ENCODE measurements at places on chromosomes 7 and 10.

DNA sequence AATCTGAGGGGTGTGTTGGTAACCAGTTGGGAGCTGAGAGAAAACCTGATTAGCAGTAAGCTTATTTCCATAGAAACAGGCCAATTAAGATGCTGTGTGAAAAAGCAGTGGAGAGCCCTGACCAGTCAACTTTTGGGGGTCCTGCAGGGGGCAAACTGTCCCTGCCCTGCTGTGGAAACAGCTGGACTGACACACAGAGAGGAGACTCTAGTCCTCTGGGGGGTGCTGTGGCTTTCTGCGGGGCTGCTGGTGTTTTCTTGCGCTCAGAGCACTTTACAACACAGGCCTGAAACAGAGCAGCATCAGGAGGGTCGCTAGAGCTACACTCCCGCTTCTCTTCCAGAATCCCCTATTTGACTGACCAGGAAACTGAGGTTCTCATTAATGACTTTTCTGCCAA lies 546.9 kb upstream of the GALNT17 start:
- no peak for DNase-seq

- no peak for DNase-seq
Measured at GRCh38 chr10:68231817-68232251, at the start of gene ATOH7. TSS of gene ATOH7 (minus strand) at chr10:68232113. CDS start at chr10:68231677, 436 bp downstream.

GRCh38 chr7:88757371-88757770 lies 2.1 kb upstream of the ZNF804B start:
- no peak for DNase-seq

GRCh38 chr10:31318382-31318853 lies 598 bp upstream of the ZEB1 start:
- peak; percentile 90 for DNase-seq

- DNase-seq = no peak
Measured at GRCh38 chr10:62306663-62307062, 38.0 kb upstream of the RTKN2 start.

- DNase-seq = no peak
Measured at GRCh38 chr7:80923211-80923612, 4.4 kb upstream of the SEMA3C start.

DNA sequence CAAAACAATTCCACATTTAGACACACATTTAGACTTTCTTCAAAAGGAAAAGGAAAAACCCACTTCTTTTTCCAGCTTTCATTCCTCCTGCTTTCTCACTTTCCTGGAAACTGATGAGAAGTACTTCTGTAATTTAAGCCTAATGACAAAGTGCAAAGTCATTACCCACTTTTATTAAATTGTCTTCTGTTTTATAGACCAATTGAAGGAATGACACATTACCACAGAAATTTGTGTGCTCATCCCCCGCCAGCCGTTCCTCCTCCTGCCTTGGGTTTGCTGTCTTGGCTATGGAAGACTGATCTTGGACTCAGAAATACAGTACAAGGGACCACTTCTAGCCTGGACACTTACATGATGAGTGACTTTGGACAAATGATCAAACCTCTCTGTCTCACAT lies 717.8 kb downstream of the SORCS3 start:
- no peak for DNase-seq

- no peak for DNase-seq
Measured at GRCh38 chr7:46283852-46284251, 362.8 kb upstream of the IGFBP3 start.

DNA sequence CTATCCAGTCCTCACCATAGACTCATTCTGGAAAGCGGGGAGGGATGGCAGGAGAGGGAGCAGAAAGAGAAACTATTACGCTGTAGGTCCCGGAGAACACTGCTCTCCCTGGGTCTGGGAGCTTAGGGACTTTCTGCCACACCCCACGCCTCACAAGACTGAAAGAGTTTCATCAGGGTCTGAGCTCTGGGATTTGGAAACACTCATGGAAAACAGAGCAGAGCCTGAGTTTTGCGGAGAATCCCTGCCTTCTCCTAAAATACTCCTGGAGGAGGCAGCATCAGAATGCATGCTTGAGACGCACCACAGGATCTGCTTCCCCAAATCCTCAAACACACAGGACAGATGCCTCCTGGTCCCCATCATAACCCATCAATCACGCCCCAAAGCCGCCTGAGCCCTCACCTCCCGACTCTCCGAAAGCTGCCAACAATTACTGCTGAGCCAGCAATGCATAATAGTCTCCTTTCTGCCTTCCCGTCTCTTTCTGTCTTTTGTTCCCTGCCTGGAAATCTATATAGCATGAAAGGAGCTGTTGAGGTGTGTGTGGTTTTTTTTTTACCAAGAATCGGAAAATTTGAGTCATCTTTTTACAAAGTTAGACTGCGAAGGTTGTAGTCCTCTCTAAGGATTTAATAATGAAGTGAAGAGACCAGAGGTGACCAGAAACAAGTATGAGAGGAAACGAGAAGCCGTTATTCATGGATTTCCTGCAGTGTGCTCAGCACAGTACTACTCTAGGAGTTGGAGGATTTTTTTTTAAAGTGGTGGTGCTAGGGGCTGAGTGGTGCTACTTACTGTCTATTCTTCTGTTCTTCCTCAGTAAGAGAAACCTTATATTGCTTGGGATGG lies 37.7 kb downstream of the ASB13 start:
- no peak for DNase-seq

All from kidney capillary endothelial cell (primary cell).